ENCODE measurements at places on chromosomes 5 and 9. TPM values are rescaled to one million over a fixed set of nuclear protein-coding genes. Genes with fewer than 3 reads are reported as not detected.

The PKD2L2 gene
- not detected for total RNA-seq

DNA sequence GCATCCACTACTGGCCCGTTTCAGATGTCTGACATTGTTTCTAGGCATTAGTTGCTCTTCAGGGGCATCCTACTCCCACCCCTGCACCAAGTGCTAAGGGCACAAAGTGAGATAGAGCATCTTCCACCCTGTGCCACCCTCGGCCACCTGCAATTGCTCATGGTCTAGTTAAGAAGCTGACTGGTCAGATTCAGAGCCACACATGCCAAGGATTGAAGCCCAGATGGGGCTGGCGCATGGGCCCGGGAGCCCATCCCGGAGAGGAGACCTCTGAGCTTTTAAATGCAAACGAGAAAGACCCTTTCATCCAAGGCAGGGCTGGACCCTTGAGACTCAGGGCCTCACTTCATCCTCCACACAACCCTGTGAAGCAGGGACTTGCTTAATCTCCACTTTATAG lies 28.5 kb downstream of the HRH2 start:
- no peak for DNase-seq

DNA sequence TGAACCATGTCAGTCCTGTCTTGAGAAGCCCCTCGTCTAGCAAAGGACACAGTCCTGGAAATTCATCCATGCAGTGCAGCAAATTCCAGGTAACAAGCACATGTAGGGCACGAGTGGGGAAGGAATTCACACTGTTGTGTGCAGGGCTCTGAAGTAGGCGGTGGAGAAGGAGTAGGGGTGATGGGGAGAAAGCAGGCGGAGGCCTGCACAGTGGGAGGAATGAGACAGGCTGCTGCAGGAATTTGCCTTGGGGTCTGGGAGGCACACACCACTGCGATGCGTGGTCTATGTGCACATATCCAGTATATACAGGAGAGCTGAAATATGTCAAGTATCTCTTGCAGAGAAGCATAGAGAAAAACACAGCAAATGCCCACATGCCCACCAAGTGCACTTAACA lies 249.2 kb upstream of the IRX2 start:
- DNase-seq, result no peak

DNA sequence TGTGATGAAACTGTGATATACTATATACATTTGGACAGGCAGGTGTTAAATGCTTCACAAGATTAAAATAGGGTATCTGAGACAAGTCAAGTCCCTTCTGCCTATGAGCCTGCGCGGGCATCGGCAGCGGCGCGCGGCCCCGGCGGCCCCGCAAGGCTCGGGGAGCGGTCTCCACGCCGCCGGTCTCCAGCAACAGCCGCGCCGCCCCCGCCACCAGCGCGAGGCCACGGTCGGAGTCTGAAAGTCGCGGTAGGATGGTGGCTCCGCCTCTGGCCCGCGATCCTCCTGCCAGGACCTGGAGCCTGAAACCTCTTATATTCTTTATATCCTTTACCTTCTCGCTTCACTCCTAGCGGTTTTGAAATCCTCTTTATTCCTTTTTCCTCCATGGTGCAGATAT lies 99.4 kb downstream of the INSL6 start:
- DNase-seq, result no peak

DNA sequence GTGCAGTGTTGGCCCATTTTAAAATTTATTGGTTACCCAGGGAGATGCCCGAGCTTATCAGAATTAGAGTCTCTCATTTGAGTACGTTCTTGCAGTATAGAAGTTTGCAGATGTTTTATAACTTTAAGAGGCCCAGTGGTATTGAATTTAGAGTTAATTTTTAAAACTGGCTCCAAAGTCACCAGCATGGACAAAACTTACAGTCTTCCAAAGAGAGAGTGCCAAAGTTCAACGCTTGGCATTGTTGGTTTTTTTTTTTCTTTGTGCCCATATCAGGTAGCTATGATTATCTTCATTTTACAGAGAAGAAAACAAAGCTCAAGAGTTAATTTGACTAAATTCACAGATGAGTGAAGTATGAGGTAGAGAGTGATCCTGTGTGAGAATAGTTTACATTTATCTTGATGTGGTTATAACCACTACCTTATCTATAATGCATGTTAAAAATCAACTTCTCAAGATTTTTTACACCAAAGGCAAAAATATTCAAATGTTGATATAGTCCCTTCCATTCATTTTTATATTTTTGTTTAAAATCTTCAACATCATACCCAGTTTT lies 273.7 kb upstream of the DMRT1 start:
- no peak for DNase-seq

Measured in activated naive CD4-positive, alpha-beta T cell treated with anti-CD3 and anti-CD28 coated beads, Interleukin-2, amount 50 U/mL, for 72 hours (primary cell).